ENCODE measurements at places on chromosomes 5 and 9. TPM values are rescaled to one million over a fixed set of nuclear protein-coding genes. Genes with fewer than 3 reads are reported as not detected.

TNFSF8 gene
- 14.7 TPM for total RNA-seq

GRCh38 chr9:137669261-137669672, 50.5 kb downstream of the EHMT1 start:
- no peak for DNase-seq

DNA sequence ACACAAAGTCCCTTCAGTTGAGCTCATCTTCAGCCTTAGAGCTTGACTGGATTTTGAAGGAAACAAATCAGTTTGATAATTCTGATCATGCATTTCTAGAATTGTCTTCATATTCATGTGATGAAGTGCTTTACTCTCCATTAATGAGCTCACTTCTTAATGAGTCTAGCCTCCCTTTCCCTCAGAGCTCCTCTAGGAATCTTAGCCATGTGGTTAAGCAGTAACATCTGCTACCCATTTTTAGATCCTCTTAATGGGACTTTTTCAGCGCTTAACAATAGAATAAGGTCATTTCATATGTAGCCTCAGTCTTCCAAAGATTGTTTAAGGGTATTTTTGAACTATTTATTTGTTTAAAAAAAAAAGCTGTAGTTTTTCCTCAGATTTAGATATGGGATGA, 36.9 kb upstream of the LURAP1L start:
- DNase-seq: no peak

RAB24 gene
- 15.9 TPM for total RNA-seq

- DNase-seq: no peak
These were observed 318.3 kb downstream of the CHSY3 start for GRCh38 chr5:130222573-130222972.

PARP8 gene
- 18.7 TPM for total RNA-seq

PDZD2 gene
- total RNA-seq: 4.4 TPM

DNA sequence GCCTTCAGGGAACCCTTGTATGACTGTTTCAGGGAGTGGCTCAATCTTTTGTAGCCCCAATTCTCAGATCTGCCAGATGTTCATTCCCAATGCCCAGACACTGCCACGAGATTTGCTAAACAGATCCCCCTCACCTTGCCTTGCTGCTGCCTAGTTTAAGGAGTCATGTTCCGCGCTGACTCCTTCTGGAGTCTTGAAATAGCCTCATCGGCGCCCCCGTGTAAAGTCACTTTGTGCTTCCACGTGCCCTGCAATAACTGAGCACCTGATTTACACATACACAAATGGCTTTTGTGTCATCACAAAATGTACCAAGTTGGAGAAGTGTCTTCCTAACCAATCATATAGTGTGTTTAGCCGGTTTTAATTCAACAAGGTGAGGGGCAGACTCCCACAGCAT, 62.3 kb downstream of the PRRT1B start:
- no peak for DNase-seq

SREK1 gene
- total RNA-seq: 73.2 TPM

DNA sequence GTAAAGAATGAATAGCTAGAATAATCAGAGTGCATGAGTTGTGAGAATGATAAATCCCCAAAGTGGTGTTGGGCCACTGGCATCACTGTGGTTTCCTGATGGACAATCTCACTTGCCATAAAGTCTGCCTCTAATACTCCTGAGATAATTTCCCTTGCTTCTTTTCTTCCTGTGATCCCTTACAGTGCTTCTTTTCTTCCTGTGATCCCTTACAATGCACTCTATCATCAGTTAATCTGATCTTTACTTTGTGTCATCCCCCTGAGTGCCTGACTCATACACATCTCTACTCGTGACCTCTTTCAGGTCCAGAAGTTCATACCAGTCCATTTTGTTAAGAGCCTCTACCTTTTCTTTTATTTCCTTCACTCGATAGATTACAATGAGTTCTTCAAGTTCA, 418.3 kb downstream of the HCN1 start:
- DNase-seq: no peak

PCDHB2 gene
- total RNA-seq: 0.24 TPM

PANK3 gene
- total RNA-seq: 20.3 TPM

- no peak for DNase-seq
These were observed 87.7 kb downstream of the RAB3C start for GRCh38 chr5:58670582-58670981.

GRCh38 chr5:73564675-73565074, 764 bp downstream of the ANKRA2 start:
- peak; percentile 13 for DNase-seq

GRCh38 chr5:42952578-42952974, 87.5 kb downstream of the ANXA2R start:
- DNase-seq: no peak

OTP gene
- total RNA-seq: 0.05 TPM

IL33 gene
- total RNA-seq: 9.3 TPM

DNA sequence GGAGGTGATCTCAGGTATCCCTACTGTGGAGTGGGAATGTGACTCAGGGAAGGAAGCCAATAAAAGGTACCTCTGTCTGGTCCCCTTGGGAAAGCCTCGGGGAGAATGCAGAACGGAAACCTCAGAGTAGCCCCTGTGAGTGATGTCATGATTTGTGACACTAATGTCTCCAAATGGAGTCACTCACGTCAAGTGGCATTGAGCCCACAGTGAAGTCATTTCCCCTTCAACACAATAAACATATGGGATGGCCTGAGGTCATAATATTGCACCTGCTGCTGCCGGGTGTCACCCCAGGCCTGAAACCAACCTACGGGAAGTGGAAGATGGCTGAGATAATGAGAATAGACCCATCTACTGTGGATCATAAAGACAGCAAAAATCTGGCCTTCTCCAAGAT, 75.9 kb upstream of the GOLM1 start:
- no peak for DNase-seq

GRCh38 chr5:153084511-153084910, 406.0 kb upstream of the GRIA1 start:
- DNase-seq: no peak

CERT1 gene
- total RNA-seq: 13.9 TPM

DNA sequence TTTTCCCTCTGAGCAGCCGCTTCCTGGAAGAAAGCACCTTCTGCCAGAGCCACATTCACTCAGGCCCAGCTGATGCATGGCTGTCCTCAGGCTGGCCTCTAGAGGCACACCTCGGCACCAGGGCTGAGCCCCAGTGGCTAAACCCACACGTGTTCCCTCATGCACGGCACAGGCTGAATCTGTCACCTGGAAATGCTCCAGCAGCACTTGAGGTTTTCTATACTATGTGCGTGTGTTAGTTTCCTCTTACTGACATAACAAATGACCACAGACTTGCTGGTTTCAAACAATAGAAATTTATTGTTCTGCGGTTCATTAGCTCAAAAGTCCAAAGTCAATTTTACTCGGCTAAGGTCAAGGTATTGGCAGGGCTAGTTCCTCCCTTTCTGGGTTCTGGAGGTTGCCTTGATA, 141.4 kb downstream of the LRRC70 start:
- DNase-seq: no peak

TEX48 gene
- not detected for total RNA-seq

DNA sequence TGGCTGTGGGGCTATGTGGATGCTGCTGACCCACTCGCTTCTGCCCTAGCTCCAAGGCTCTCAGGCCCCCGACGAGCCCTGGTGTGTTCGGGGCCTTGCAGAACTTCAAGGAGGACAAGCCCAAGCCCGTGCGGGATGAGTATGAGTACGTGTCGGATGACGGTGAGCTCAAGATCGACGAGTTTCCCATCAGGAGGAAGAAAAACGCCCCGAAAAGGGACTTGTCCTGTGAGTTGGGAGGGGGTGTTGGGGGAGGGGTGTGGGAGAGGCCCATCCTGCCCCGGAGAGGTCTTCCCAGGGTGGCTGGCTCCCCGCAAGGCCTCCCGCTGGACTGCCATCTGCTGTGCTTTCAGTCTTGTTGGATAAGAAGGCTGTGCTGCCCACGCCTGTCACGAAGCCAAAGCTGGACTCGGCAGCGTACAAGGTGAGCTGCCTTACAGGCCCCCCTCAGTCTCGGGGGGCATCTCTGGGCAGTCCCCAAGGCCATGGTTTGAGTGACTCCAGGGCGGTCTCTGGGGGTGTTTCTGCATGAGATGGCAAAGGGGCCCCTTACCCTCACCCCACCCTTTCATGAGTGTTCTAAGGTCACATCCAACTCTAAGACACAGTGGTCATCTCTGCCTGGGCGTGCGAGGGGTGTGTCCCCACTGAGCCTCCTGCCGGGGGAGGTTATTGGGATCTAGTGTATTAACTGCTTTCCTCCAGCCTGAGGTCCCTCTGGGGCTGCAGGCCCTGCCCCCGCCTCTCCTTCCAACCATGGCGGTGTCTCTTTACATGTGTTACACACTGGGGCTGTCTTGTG, 89.5 kb downstream of the PHF2 start:
- no peak for DNase-seq

FTMT gene
- not detected for total RNA-seq

TRIO gene
- total RNA-seq: 26.9 TPM

GLRX gene
- 52.4 TPM for total RNA-seq

GRCh38 chr5:123874600-123875201, 362.7 kb downstream of the CSNK1G3 start:
- no peak for DNase-seq

DNA sequence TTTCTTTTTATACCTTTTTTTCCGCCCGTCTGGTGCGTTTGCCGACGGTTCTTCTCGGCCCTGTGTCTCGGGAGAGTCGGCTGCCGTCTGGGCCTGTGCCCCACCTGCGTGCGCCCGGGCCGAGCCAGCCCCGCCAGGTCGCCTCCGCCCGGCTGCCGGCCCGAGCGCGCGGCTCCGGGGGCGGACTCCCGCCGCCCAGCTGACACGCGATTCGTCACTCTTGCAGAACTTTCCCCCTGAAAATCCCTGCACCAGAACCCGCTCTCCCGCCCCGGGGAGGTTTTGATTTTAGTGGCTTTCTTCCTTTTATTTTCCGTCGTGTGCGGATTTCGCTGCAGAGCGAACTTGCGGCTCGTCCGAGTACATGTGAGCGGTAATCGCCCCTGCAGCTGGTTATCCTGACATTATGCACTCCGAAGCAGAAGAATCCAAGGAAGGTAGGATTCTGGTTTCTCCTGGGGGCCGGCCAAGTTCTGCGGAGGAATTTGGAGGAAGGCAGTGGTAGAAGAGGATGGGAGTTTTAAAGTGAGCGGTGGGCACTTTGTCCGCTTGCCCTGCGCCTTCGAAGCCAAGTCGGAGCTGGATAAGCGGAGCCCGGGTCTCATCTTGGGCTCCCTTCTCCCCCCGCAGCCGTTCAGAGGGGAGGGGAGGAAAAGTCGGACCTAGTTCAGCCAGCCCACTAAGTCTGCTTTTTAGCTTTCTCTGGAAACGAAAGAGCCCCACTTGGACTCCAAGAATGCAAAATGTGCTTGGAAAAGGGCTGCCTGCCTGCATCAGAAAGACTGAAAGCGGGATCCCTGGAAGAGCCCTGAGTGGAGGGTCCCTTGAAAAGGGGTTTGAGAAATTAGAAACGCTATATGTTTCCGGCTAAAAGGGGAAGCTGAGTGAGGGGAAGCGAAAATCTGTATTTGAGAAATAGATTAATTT, at the start of gene TNFAIP8:
TNFAIP8 (plus strand) TSS at position 335 of the 927 bp plus-strand sequence; CDS start at position 407, 72 bp downstream.
- DNase-seq: peak; percentile 55

PCDHB4 gene
- 0.09 TPM for total RNA-seq

DNA sequence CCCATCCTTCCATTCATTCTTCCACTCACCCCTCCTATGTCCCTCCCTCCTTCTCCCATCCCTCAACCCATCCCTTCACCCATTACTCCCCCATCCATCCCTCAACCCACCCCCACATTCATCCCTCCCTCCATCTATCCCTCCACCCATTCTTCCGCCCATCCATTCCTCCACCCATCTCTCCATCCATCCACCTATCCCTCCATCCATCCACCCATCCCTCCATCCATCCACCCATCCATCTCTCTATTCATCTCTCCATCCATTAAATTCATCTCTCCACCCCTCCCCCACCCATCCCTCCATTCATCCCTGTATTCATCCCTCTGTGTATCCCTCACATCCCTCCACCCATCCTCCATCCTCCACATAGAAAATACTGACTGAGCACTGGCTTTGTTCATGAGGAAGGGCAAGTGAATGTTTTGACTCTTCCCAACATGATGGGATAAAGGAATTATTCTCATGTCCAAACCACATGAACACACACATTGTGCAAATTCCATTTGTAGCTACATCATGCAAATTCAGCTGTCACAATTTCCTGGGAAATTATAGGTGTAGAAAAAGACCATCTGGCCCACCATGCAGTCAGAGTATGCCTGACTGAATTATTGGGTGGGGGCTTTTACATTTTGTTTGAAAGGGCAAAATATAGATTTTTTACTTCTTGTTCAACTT, 6.9 kb upstream of the VAV2 start:
- DNase-seq: no peak

GRCh38 chr5:136296846-136297245, 68.5 kb downstream of the TRPC7 start:
- DNase-seq: no peak

GRCh38 chr5:25119650-25120049, 474.9 kb upstream of the CDH10 start:
- no peak for DNase-seq

SGCD gene
- 1.6 TPM for total RNA-seq

HK3 gene
- 3.2 TPM for total RNA-seq

LEAP2 gene
- total RNA-seq: 1.5 TPM

LIX1 gene
- total RNA-seq: 0.09 TPM

FKTN gene
- total RNA-seq: 7.3 TPM

MYO10 gene
- total RNA-seq: 4.3 TPM

DNA sequence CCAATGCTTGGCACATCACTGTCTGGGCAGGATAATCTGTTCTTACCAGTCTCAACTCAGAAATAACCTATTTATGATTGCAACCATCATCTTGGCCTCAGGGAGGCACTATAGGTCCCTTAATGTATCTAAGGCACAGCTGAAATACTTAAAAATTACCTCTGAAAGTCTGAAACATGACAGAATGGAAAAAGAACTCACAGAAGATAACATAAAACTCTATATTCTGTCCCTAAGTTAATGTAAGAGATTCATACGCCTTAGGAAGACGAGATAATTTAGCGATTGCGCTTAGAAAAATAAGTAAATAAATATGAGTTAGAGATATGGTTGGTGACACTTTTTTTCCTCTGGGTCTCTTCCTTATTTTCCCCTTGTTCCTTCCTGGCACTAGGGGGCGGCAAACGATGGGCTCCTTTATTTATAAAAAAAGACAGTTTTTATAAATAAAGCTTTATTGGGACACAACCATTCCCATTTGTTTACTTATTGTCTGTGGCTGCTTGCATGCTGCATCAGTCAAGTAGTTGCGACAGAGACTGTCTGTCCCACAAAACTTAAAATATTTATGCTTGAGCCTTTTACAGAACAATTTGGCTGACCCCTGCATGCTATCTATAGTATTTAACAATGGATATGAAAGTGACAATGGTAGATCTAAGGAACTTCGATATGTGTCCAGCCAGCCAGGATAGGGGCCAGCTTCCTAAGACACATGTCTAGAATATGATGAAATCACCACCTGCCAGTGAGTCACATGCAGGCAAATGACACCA, 79.6 kb downstream of the PDE4D start:
- no peak for DNase-seq

GRCh38 chr5:10279925-10280720, 27.6 kb downstream of the CMBL start:
- no peak for DNase-seq

DNA sequence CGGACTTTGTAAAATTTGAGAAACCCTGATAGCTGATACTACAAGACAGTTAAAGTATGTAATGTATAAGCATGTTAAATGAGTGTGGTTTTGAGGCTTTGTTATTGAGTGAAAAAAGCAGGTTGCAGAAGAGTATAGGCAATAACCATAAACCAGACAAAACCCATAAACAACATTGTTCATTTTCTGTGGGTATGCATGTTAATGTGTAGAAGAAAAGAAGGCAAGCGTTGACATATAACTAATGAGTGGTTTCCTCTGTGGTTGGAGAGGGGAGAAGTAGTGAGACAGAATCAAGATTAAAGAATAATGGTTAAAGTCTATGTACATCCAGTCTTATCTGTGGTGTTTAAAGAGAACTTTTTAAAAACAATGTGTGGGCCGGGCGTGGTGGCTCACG, 26.2 kb downstream of the RAD23B start:
- DNase-seq: no peak

Measured in thymus (tissue), 14 donors.